ENCODE measurements at places on chromosomes 6 and 20.

GRCh38 chr6:118333772-118334171 lies 214.3 kb upstream of the PLN start:
- no peak for DNase-seq

DNA sequence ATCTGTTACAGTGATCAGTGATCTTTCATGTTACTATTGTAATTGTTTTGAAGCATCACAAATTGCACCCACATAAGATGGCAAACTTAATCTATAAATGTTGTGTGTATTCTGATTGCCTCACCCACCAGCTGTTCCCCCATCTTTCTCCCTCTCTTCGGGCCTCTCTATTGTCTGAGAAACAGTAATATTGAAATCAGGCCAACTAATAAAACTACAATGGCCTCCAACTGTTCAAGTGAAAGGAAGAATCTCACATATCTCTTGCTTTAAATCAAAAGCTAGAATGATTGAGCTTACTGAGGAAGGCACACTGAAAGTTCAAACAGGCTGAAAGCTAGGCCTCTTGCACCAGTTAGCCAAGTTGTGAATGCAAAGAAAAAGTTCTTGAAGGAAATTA lies 141.2 kb downstream of the CDK19 start:
- no peak for DNase-seq

DNA sequence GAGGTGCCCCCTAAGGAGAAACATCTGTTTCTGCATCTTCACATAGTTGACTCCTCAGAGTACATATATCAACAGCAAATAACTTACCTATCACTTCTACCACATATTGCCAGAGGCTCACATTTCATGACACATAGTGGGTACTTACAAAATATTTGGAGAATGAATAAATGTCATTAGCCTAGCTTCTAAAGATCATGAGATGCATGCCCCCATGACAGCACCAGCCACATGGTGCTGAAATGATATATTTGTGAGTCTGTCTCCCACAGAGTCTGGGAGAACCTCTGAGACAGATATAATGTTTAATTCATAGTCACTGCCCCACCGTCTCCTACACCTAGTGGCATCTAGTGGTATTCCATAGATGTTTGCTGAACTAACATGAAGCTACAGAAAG lies 555.6 kb downstream of the KIF16B start:
- no peak for DNase-seq

GRCh38 chr20:19741924-19742323 lies 16.1 kb upstream of the RIN2 start:
- no peak for DNase-seq
